ENCODE measurements at places on chromosomes 2 and 18.

- no peak for DNase-seq
Observed at GRCh38 chr2:120318626-120319025, 27.3 kb upstream of the INHBB start.

- DNase-seq: no peak
Observed at GRCh38 chr2:180495606-180496005, 484.8 kb upstream of the UBE2E3 start.

GRCh38 chr2:209640358-209640757, 131.3 kb upstream of the UNC80 start:
- no peak for DNase-seq

GRCh38 chr2:13106302-13106701, 389.6 kb downstream of the TRIB2 start:
- no peak for DNase-seq

DNA sequence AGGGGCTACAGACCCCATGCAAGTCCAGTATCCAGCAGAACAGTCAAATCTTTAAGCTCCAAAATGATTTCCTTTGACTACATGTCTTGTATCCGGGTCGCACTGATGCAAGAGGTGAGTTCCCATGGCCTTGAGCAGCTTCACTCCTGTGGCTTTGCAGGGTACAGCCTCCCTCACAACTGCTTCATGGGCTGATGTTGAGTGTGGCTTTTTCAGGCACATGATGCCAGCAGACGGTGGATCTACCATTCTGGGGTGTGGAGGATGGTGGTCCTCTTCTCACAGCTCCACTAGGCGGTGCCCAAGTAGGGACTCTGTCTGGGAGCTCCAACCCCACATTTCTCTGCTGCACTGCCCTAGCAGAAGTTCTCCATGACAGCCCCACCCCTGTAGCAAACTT, 208.4 kb downstream of the INSIG2 start:
- DNase-seq: no peak

- no peak for DNase-seq
Observed at GRCh38 chr2:63029058-63029457, 21.6 kb upstream of the OTX1 start.

DNA sequence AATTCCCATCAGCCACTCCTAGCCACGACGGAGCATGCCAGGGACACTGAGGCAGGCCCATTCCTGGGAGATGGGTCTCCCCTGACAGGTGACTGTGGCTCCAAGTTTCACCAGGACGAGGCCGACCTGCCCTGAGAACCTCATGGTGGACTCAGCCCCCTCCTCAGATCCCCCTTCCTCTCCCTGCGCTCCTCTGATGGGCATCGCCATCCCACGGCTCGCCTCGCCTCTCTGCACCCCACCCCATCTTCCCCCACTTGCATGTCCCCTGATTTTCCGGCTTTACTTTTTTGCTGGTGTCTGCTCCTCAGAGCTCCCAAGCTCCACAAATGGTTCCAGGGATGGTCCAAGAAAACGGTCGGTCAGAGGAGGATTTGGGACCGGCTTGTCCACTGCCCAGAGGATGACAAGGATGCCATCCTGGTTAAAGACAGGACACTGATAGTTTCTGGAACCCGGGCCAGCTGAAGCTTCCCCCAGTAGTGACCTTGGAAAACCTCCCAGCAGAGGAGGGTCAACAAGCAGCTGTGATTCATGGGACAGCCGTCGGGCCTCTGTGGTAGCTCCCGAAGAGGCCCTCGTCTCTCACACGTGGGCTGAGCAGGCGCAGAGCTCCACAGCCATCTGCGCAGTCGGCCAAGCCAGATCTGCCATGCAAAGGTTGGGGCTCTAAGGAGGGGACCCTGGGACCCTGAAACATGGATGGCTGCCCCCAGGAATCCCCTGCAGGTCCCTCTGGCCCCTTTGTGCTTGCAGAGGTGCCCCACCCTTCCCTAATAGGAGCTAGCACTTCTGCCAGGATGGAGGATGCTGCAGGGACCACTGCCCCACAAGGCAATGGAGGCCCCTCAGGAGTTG, 87.8 kb upstream of the SLC66A3 start:
- DNase-seq: no peak

DNA sequence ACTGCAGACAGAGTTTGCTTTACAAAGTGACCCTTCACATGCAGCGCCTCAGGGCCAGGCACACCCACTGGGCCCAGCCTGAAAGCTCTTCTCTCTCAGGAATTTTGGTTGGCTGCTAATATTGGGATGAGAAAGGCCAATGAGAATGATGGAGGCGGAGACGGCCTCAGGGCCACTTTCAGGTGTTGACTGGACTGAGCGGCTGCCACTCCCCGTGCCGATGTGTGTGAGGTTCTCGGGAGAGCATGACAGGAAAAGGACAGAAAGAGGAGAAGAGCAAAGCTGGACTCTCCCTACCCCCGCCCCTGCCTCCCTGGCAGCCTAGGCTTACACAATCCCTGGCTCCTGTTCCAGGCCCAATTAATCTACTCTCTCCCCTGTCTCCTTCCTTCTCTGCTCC, 155.7 kb downstream of the CELF4 start:
- DNase-seq: no peak

DNA sequence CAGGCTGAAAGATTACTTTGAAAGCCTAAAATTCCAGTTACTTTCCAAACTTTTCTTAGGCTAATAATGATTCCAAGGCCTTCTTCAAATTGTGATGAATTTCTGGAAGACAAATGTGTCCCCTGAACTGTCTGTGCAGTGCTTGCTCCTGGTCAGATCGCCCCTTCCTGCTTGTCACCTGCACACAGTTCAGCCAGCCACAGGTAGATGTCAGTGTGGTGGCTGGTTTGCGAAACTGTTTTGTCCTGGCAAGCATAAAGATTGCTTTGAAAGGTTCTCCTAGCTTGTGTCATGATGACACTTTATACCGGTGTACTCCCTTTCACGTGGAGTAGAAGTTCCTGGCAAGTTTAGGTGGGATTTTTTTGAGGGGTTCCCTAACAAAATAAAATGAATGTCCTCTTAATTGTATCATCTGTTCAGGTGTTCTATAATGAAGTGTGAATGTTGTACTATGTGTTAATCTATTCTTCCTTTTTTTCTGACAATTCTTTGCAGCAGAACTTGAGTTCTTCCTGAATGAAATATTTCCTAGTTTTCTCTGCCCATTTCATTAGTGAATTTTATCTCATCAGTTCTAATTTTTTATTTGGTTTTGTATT, 298.8 kb downstream of the ZNF407 start:
- DNase-seq: no peak

DNA sequence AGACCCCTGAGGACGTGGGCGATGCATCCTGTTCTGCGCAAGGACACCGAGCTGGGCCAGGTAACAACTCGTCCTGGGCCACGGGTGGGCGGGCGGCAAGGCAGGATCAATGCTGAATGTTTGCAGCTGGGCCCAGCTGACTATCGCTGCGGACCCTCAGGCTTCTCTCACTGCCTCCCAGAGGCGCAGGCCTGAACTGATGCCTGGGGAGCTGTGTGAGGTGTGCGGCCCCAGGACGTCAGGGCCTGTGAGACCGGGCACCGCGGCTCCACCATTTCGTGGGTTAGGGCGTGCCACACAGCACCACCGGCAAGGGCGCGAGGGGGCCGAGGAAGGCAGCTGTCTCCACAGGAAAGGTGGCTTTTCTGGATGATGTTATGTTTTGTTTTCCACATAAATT, 307.4 kb downstream of the NDUFA10 start:
- no peak for DNase-seq

GRCh38 chr18:48977914-48978313, 27.1 kb upstream of the SMAD7 start:
- DNase-seq: no peak

DNA sequence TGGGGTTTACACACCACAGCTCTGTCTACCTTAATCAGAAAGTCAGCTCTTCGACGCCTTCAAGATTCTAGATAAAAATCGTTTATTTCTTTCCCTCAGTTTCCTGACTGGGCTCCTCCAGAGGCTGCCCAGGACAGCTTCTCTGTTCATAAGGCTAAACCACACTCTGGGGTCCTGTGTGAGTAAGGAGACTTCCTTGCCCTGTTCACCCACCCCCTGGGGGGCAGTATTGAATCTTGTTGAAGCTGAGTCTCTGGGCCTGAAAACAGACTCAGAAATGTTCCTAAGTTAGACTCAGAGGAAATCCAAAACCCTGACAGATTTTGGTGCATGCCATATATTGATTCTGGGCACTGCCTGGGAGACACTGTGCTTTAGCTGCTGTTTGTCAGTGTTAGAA, 43.0 kb downstream of the G6PC2 start:
- no peak for DNase-seq

GRCh38 chr2:138078153-138078552, 113.9 kb downstream of the HNMT start:
- no peak for DNase-seq

DNA sequence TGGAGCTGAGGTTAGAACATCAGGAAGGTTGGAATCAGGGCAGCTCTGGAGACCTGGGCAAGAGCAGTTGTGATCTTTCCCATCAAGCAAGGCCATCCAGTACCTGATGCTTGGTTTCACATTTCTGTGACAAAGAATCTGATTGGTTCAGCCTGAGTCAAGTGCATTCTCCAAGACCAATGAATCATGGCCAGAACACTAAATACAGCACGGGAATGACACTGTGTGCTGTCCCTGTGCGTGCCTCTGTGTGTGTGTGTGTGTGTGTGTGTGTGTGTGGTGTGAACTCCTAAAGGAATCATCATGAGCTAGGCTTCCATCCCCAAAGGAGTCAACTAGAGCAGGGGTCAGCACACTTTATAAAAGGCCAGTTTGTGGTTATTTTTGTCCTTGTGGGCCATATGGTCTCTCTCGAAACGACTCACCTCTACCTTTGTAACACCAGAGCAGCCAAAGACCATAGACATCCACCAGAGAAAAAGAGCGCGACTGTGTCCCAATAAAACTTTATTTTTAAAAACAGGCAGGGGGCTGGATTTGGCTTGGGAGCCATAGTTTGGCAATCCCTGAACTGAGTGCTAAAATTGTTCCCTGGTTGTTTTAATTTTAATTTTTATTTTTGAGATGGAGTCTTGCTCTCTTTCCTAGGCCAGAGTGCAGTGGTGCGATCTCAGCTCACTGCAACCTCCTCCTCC, 99.7 kb downstream of the INHBB start:
- DNase-seq: peak; percentile 9

GRCh38 chr18:32174719-32175118, 15.1 kb upstream of the MEP1B start:
- DNase-seq: no peak

DNA sequence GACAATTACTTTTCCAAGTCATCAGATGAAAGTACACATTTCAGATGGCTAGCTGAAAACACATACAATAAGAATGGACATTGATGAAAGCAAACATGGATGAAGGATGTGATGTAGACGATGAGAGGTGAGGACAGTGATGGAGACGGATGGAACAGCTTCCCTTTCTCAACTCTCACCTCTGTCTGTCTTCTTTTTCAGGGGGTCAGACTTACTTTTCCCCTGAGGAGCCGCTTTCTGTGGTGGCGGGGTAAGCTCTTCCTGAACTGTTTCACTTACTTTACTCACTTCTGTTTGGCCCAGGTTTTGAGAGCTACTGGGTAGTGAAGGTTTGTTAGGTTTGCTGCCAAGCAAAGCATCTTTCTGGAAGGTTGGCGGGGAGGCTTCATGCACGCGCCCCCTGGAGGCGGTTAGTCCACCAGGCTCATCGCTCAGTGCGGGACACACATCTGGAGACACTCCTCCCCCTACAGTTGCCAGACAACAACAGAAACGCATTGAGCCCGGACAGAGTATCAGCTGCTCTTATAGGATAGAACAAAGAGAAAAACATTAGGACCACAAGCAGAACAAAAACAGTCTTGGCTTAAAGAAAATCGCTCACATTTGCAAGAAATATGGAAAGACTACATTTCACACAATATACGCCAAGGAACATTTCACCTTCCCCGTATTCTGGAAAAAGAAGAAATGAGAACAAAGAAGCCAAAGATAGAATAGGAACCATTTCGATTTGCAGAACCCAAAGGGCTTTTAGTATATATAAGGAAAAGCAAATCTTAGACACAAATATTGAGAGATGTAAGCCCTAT, 90.5 kb downstream of the MYOM1 start:
- peak; percentile 82 for DNase-seq

GRCh38 chr2:187826023-187826422, 271.8 kb upstream of the TFPI start:
- no peak for DNase-seq

GRCh38 chr2:29267720-29268119, 152.5 kb downstream of the CLIP4 start:
- no peak for DNase-seq

- no peak for DNase-seq
Observed at GRCh38 chr2:202040079-202040844, 6.6 kb downstream of the FZD7 start.

- DNase-seq: peak; percentile 22
Observed at GRCh38 chr2:105038383-105039061, 653 bp downstream of the MRPS9 start.

GRCh38 chr18:32360682-32361345, 109.9 kb downstream of the GAREM1 start:
- DNase-seq: no peak

GRCh38 chr2:228180181-228181097, 1.0 kb downstream of the SPHKAP start:
- no peak for DNase-seq

- peak; percentile 57 for DNase-seq
Observed at GRCh38 chr2:216339456-216340279, 32.6 kb downstream of the MARCHF4 start.

GRCh38 chr18:46716827-46717226, 40.0 kb downstream of the ST8SIA5 start:
- no peak for DNase-seq

GRCh38 chr2:190551928-190552327, 17.4 kb upstream of the NEMP2 start:
- no peak for DNase-seq

DNA sequence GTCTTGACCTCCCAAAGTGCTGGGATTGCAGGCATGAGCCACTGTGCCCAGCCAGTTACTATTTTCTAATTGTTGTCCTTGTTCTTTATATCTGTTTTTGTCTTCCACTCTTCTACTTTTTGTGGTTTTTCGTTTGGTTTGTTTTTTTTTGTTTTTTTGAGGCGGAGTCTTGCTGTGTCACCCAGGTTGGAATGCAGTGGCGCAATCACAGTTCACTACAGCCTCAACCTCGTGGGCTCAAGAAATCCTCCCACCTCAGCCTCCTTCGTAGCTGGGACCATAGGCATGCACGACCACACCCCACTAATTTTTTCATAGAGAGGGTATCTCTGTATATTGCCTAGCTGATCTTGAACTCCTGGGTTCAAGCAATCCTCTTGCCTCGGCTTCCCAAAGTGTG, 100.7 kb downstream of the EHBP1 start:
- no peak for DNase-seq

DNA sequence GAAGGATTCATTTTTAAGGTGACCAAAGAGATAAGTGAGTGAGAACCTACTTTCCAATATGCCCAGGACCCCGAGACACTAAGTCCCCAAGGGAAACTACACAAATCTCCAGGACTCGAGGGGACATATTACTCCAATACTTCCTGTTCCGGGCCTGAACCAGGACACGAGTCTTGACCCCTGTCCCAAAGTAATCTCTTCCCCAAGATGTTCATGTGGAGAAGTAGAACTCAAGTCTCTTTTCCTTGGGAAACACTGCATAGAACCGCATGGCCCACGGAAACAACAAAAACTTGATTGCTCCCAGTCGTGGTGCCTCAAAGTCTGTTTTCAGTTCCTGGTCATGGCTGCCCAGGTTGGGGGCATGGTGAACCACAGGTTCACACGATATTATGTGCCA, 87.2 kb upstream of the ZEB2 start:
- no peak for DNase-seq

GRCh38 chr18:25164211-25164847, 187.6 kb downstream of the ZNF521 start:
- no peak for DNase-seq
